Stimulated activated CD8-positive, alpha-beta memory T cell treated with anti-CD3 and anti-CD28 coated beads, Interleukin-7, amount 100 ng/mL, for 4 hours (primary cell): ENCODE measurements at places on chromosomes 3 and 15.

DNA sequence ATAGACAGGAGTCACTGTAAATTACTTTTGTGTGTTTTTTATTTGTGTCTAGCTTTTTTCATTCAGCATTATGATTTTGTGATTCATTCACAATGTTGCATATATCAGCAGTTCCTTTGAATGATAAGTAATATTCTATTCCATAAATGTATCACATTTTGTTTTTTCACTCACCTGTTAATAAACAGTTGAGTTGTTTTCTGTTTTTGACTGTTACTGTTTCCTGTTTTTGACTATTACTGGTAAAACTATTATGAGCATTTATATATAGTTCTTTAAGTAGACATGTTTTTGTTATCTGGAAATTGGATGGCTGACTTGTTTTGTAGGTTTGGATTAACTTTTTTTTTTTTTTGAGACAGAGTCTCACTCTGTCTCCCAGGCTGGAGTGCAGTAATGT is 138.4 kb downstream of the RSRC1 start:
- no peak for DNase-seq

DNA sequence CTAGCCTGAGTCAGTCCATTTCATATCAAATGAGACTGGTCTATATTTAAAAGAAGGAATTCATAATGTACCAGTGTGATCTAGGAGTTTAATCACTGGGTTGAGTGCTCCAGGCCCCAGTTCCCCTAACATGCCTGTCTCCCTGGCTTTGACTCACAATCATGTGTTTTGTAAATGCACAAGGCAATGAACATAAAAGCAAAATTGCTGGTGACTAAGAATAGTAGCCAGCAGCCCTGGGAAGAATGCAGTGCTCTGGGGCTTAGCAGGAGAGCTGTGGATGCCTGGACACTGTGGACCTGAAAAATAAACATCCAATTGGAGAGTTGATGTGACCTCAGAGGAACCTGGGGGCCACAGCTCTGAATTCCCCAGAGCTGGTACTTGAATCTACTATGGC is 50.3 kb downstream of the SYNPR start:
- DNase-seq: no peak

GRCh38 chr3:19165654-19166053 is 17.3 kb downstream of the KCNH8 start:
- DNase-seq: no peak

DNA sequence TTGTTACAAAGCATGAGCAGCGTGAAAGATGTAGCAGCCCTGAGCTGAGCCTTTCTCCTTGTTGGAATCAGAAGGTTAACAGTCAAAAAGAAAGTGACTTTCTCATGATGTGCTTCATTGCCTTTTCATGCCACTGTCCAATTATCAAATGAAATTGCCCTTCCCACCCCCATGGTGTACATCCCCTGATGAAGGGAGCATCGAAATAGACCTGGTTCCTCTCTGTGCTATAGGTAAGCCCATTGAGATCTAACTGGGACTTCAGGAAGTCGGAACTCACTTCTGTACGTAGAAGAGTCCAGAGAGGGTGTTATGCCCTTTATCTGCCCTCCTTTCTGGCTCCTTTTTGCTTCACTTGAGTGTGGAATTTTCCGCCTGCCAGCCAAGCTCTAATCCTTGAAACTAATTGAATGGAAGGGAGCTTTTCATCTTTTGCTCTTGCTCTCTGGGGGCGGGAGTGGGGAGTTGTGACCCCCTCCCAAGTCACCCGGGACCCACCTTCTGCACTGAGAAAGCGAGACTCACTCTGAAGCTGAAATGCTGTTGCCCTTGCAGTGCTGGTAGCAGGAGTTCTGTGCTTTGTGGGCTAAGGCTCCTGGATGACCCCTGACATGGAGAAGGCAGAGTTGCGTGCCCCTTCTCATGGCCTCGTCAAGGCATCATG is 20.9 kb downstream of the ABHD6 start:
- no peak for DNase-seq

- DNase-seq: no peak
These were observed 61.2 kb downstream of the FBLN2 start for GRCh38 chr3:13610006-13610570.

- DNase-seq: no peak
These were observed 137.7 kb downstream of the IGF1R start for GRCh38 chr15:98785807-98786621.

DNA sequence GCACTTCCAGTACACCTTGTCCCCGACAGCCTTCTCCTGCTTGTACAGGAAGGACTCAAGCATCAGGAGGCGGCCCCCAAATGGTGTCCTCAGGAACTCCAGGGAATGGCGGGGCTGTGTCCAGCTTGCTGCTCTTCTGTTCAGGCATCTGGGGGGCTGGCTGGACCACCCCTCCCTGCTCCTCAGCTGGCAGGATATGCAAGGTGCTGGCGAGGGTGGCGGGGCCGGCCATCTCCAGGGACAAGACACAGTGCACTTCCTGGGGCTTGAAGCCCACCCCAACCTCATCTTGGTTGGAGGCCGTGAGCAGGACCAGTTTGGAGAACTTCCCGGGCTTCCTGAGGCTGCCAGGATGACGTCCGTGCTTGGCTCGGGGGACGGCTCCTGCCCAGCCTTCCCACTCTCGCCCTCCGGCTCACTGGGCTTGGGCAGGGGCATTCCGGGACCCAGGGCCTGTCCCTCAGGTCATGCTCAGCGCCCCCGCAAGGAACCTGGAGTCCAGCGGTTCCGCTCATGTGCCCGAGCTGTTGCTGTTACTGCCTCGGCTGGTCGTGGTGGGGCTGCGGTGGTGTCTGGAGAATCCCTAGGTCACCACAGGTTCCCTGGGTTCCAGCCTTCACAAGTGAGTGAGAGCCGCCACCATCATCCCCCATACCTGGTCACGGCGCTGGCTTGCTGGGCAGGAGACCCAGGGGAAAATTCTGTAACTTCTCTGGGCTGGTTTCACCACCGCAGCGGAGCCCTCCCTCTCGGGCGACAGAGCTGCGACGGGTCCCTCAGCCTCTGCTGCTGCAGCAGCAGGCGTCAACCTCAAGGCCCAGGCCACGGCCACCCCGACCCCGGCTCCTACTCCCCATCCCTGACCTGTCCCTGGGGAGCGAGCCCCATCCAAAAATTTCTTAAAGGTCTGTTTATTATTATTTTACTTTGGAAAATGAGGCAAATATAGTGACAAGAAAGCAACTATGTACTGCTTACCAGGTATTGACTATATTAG is 82.8 kb upstream of the FXR1 start:
- no peak for DNase-seq

GRCh38 chr3:23876923-23877322 is 39.9 kb downstream of the NKIRAS1 start:
- no peak for DNase-seq

DNA sequence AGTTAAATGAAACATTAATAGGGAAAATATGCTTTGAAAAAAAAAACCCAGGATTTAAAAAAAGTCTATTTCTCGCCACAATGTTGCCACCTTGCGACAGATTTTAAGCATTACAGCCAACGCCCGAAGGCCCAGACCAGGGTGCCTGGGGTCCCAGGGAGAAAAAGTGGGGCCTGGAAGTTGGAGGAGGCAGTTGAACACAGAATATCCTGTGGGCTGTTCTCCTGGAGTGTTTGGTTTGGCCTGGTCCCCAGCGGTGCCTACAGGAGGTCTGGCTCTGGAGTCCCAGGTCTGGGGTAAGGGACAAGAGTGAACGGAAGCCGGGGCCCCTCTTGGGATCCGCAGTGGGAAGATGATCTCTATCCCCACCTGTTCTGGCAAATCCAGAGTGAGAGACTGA is 3.4 kb downstream of the RNU6-1 start:
- DNase-seq: no peak

GRCh38 chr15:78976691-78977090 is 31.8 kb upstream of the CTSH start:
- DNase-seq: no peak

DNA sequence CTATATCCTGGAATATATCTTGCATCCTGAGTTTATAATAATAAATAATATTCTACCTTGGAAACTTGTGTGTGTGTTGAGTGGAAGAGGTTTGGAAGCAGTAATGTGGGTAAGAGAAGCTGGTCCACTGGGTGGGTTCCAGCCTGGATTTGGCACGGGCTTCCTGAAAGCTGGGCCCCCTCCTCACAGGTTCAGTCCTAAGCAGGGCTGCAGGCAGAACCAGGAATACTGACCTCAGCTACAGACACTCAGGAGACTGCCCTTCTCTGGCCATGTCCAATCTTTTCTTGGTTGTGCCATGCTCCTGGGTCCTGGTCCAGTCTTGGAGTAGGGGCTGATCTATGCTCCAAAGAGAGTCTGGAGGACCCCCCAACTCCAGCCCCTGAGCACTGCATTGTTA is 4.5 kb downstream of the MYD88 start:
- DNase-seq: no peak

GRCh38 chr3:30260762-30261161 is 345.6 kb upstream of the TGFBR2 start:
- DNase-seq: no peak

- no peak for DNase-seq
These were observed 441.4 kb downstream of the CNTN4 start for GRCh38 chr3:2540115-2540514.

GRCh38 chr3:28291577-28291976 is 50.2 kb downstream of the CMC1 start:
- DNase-seq: no peak
